ENCODE measurements at places on chromosomes 2 and 18.

DNA sequence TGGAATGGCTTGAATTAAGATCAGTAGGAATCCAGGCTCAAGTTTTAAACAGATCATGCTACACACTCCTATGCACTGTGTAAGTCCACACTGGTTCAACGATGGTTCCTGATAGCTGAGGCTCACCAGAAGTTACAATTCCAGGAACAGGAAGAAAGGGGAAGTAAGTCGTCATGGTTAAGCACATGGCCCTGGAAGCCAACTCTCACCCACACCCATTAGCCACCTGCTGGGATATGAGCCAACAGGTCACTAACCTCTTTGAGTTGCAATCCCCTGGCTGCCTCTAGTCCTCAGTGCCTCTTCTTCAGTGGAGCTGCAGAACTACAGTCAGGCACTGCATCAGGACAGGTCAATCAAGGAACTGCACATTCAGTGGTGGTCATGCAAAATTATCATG lies 133.5 kb downstream of the TMEM182 start:
- H3K36me3 ChIP-seq, result no peaks in the 10 kb centered on the region
- H3K4me1 ChIP-seq, result no peaks in the 10 kb centered on the region
- H3K27ac ChIP-seq, result no peak overlapping the region
- no peak overlapping the region for H3K4me3 ChIP-seq
- DNase-seq, result no peak
- H3K27me3 ChIP-seq, result no peaks in the 10 kb centered on the region

GRCh38 chr18:7598167-7599047 lies 31.3 kb downstream of the PTPRM start:
- H3K27me3 ChIP-seq, result no peaks in the 10 kb centered on the region
- H3K4me3 ChIP-seq, result no peak overlapping the region
- no peak overlapping the region for H3K27ac ChIP-seq

GRCh38 chr2:95375532-95376150 lies 26.9 kb upstream of the FAHD2A start:
- H3K27me3 ChIP-seq, result peaks cover 2% of the 10 kb centered on the region
- H3K4me1 ChIP-seq, result no peaks in the 10 kb centered on the region
- no peak for DNase-seq
- H3K27ac ChIP-seq, result no peak overlapping the region
- H3K4me3 ChIP-seq, result no peak overlapping the region

GRCh38 chr2:216875862-216876261 lies 16.0 kb upstream of the TNP1 start:
- H3K36me3 ChIP-seq, result peaks cover 3% of the 10 kb centered on the region
- H3K4me1 ChIP-seq, result peaks cover 19% of the 10 kb centered on the region
- no peak overlapping the region for H3K4me3 ChIP-seq
- no peak overlapping the region for H3K27ac ChIP-seq
- no peak for DNase-seq

GRCh38 chr2:105773568-105773967 lies 28.9 kb downstream of the NCK2 start:
- peak overlapping the region; percentile 92 for H3K27ac ChIP-seq
- peaks cover 95% of the 10 kb centered on the region for H3K4me1 ChIP-seq

DNA sequence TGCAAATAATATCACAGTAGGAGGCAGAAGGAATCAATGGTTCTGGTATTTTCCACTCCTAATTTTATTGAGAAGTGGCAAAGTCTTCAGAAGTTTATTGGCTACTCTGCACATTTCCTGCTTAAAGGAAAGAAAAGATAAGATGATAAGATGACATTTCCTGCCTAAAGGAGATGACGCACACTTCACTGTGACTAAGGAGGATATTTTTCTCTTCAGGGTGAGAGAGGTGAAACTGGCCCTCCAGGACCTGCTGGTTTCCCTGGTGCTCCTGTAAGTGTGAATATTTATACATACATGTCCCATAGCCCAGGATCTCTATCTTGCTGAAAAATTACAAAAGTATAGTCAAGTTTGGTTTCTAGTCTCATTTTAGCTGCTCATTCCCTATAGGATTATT lies 27.9 kb downstream of the COL3A1 start:
- no peak for DNase-seq
- H3K36me3 ChIP-seq, result no peaks in the 10 kb centered on the region
- no peaks in the 10 kb centered on the region for H3K27me3 ChIP-seq
- H3K4me3 ChIP-seq, result no peak overlapping the region
